Stimulated activated CD4-positive, alpha-beta T cell treated with anti-CD3 and anti-CD28 coated beads, Interleukin-12 subunit alpha, Interleukin-12 subunit beta, amount 100 ng/mL, for 48 hours (primary cell): ENCODE measurements at places on chromosomes 4 and X.

DNA sequence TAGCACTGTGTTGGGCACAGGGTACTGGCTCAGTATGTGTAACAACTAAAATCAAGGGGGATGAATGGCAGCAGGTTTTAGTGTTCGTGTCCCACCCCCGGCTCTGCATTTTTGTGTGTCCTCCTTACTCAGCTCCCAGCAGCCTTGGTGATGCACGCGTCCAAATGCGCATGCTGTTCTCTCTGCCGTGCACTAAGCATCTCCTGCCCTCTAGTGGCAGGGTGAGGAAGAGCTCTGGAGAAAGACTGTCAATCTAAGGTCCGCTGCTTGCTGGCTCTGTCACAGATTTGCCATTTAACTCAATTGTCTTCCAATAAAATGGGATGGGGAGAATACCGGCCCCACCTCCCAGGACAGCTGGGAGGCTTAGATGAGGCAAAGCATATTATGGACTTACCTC, 61.4 kb downstream of the WFS1 start:
- peak; percentile 14 for DNase-seq

- DNase-seq: no peak
These were observed 54.0 kb upstream of the UGT2B15 start for GRCh38 chr4:68724426-68724825.

- DNase-seq: no peak
These were observed 50.3 kb downstream of the ARHGAP10 start for GRCh38 chr4:147782087-147782781.

DNA sequence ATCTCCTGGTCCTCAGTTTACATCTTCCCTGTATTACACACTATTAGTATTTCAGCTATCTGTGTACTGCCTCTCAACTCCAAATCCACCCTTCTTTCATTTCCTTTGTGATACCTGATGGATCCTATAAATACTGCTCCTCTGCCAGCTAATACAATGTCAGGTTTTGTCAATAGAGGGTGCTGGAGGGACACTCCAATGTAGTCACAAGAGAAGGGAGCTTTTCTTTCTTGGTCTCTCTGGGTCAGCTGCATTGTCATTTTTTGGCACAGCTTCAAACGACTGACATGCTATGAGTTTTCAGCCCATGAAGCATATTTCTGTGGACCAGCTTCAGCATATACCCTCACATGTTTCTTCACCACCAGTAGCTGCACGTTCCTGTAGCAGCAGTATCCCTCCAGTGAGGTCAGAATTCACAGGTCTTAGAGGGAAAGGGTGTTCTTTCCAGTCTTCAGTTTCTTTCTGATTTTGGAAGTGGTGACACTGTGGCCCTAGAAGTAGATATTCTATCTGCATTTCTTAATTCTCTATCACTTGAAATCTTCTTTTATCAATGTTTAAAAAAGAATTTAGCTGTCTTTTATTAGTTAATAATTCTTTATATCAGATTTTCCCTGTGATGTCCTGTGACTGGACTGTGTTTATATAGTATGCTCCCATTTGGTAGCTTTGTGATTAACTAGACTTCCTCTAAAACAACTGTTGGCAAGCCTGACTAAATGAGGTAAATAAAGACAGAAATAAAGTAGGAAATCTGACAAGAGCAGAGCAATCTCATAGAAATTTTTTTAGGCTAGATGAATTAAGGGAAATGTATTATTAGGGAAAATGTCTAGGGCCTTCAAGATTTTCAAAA, 60.6 kb downstream of the GABRA2 start:
- DNase-seq: no peak

DNA sequence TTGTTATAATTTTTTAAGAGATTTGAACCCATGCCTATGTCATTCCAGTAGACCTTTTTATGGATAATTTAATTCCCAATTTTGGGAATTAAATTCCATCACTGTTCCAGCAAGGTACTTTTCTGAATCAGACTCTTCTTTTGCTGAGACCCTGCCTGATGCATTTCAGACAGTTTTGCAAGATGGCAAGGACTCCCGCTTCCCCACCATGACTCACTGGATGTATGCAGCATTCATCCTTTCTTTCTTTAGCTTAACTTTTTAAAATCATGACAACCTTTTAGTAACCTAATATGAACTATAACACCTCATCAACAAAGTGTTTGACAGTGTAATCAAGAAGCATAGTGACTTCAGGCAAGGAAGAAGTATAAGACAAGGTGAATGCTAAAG, 178.1 kb upstream of the LEF1 start:
- no peak for DNase-seq

DNA sequence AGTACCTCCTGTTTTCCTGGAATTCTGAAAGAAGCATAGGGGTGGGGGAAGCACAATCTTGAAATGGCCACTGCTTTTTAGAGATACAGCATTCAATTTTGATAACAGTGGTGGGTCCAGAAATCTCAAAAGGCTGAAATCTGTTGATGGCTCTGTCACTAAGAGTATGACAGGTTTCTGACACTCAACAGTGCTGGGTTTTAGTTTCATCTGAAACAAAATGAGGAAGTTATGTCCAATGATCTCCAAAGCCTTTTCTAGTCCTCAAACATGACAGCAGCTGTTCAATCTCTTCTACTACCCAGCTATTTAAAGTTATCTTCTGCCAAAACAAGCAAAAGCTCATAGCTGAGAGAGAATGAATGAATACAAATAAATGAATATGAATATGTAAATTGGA, 110.5 kb downstream of the IL1RAPL1 start:
- no peak for DNase-seq

GRCh38 chrX:44747317-44747716, 96.5 kb upstream of the DUSP21 start:
- no peak for DNase-seq

DNA sequence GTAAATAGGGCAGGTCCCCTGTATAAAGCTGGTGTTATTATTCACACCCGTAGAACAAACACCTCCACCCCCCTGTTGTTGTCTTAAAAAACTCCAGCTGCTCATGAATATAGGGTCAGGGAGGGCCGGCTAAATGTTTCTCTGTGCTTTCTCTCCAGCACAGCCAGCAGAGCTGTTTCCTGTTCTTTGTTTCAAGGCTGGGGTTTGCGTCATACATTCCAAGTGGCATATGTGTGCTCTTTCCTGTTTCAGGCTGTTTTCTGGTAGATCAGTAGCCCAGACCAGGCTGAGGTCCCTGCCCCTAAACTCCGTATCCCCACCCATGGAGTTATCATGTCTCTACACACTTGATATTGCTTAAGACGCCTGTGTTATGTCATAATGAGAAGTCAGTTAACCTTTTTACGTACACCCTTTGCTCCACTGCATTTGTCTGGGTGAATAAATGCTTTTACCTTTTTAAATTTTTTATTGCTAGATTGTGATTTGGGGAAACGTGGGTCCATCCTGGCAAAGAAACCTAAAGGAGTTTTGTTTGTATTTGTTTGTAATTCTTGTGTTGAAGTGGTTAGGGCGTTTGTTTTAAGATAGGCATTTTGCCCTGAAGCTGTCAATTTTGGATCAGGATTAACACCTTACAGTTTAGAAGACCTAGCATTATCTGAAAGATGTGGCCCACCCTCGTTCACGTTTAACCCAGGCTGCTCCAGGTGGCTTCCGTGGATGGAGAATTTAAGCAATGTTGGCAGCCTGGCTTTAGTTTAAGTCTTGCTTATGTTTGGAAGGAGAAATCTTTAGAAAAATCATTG, 3.3 kb downstream of the KLF3 start:
- DNase-seq: peak; percentile 55

DNA sequence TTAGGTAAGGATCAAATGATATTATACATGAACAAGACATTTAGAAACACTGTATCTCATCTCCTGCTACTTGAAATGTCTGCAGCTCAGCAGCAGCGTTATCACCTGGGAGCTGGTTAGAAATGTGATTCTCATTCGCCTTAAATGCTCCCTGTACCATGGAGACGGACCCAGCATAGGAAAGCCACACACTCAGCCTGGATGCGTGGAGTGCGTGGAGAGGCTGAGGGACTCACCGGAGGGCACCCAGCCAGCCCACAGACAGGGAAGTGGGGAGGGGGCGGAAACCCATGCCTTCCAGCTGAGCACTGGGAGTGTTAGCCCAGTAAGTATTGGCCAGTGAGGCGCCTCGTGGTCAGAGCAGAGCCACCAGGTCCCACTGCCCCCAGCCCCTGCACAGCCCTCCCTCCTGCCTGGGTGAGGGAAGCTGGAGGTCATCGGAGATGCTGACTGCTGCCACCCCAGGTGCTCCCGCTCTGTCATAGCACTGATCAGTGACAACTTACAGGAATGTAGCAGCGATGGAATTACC, 15.2 kb downstream of the SUPT20HL1 start:
- DNase-seq: no peak

- no peak for DNase-seq
These were observed 135.6 kb upstream of the PLS3 start for GRCh38 chrX:115425359-115425758.
